Astrocyte (in vitro differentiated cells and primary cell): ENCODE measurements at places on chromosomes 7 and 10.

DNA sequence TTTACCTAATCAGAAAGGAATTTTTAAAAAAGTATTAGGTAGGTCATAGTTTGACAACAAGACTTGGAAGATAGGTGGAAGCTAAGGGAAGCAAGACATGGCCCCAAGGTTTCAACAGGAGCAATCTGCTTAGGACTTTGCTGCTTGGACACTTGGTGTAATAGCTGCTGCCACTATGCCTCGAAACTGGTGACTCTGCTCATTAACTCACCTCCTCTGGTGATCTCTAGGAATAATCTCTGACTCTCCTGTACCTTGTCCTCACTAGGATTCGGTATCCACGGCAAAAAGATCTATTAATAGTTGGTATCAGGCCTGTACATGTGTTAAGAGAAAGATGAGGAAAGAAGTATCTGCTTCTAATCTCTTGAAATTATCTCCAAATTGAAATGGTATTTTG lies 53.1 kb downstream of the PTEN start:
- DNase-seq, result no peak

DNA sequence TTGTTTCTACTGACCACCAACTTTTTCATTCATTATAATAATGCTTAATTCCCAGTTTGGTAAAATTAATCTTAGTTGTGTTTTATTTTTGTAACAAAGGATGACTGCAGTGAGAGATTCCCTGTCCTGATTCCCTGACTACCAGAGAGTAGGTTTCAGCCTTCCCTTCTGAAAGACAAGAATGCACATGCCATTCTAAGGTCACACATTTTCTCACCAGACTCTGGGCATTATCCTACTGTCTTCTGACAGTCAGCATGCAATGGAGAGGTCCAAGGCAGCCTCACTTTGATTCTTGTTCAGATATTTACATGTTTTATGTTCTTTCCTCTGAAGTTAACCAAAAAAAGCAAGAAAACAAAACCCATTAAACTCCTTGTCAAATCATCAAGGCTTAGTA lies 372.7 kb upstream of the CDC14C start:
- DNase-seq, result no peak

- DNase-seq, result no peak
Observed at GRCh38 chr7:118846977-118847376, 622.5 kb downstream of the ANKRD7 start.

DNA sequence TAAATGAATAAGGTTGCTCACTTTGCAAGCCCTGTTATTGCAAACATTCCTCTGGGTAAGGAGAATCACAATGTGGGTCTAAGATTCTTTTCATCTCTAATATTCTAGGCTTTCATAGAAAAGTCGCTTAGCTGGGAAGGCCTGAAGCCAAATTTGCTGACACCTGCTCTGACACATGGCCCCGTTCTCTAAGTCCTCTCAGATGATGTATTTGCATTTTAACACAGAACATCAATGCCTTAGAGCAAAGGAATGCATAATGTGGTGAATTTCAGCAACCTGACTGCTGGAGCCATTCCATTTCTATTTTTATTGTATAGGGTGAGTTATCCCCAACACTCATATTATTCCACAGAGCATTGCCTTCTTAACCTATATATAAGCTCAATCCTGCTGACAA lies 682.1 kb upstream of the NRP1 start:
- peak; percentile 25 for DNase-seq

DNA sequence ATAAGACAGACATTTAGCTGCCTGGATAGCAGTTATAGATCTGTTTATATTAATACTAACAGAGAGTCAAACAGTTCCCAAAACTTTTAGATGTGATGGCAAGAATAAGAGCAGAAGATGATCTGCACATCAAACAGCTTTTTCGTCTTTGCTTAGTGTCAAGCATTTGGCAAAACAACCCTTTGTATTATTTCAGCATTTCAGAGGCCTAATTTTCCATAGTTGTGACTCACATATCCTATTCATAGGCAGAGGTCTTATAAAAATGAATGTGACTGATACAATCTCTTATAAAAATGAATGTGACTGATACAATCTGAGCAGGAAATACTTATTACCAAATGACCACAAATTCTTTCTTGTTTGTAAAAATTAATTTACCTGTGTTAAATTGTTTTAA lies 71.2 kb downstream of the LRRTM3 start:
- no peak for DNase-seq

DNA sequence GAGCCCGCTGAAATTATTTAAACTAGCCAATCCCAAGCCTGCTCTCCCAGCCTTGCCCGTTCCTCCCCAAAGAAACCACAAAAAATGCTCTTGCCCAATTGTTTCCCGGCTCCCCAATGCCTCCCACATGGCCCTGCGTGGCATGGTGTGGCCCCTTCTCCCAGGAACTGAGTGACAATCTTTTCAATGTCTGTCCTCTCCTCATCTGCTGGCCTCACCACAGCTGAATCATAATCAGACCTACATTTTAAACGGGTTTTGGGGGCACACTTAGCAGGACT lies 201.5 kb downstream of the PRPF18 start:
- DNase-seq, result no peak

- DNase-seq, result no peak
Observed at GRCh38 chr7:110061387-110061786, 1029.5 kb upstream of the LRRN3 start.

- DNase-seq, result no peak
Observed at GRCh38 chr7:47427051-47427643, 154.8 kb downstream of the TNS3 start.

DNA sequence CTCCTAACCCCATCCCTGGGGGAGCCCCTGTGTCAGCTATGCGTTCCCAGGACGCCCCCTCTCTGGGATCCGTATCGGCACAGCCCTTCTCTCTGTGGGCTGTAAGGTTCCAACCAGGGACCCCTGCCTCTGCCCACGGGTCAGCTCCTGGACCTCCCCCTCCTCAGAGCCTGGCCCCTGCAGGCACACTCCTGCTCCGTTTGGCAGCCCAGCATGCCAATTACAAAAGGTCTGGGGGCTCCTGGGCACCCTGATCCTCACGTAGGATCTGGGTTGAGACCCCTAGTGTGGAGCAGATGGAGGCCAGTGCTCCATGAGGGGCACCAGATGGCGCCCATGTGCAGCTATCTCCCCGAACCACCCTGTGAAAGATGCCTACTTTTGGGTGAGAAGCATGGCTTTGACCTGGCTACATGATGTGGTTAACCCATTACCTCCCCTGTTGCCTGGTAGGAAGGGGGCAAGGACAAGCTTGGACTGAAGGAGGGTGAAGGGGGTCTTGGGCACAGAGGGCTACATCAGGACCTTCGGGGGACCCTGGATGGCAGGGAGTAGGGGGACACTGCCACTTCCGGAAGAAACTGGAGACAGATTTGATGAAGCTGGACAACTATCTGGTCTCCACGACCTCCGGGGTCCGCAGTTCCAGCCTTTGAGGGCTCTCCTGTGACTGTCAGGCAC lies 9.0 kb downstream of the TACR2 start:
- DNase-seq, result no peak

DNA sequence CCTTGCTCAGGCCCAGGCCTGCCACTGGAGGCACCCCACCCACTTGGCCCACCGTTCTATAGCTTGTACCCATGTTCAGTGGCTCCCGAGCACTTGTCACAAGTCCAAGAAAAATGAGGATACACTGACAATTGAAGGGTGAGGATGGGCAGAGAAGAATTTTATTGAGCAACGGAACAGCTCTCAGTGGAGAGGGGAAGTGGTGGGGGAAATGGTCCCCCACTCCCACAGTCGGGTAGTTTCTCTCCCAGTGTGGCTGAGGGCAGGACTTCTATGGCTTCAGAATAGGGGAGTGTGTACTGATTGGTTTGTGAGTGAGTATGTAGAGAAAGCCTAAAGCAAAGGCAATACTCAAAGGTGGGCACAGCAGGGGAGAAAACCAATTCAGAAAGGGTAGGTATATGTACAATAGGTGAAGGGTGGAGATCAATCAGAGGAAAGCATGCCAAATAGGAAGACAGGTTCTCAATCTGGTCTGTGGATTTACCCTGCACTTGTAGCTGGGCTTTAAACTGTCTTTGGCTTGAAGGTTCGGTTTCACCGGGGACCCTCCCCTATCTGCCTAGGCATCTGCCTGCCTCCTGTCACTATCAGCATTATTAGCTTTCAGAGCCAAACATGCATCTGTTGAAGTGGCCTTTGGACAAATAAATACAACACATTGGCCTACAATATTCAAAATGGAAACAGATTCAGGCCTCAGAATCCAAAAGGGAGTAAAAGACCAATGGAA lies 8.9 kb upstream of the TSPAN13 start:
- DNase-seq, result no peak

GRCh38 chr7:16982640-16983350 lies 101.0 kb upstream of the AGR3 start:
- peak; percentile 40 for DNase-seq

GRCh38 chr7:68176974-68177373 lies 1180.3 kb downstream of the TYW1 start:
- DNase-seq, result peak; percentile 59

DNA sequence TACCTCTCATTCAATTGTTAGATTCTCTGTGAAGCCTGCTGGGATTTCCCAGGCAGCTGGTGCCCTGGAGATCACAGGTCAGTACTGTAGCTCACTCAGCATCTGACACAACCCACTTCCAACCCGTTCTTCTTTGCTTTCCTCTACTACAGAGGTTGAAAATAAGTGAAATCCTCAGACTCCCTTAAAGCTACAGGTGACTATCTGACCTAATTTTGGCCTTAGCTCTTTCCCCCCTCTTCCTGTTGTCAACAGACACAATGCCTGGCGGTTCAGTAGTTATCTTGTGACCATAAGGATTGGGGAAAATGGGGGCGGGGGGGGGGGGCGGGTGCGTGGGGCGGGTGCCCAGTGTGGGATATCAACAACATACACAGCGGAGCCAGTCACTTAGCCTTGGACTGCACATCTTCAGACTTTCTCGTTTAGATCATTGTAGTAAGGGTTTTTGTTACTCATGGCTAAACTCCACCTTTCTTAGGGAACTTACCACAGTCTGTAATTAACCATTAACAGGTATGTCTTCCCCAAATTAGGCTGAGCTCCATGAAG lies 37.8 kb downstream of the MTPN start:
- DNase-seq, result no peak

DNA sequence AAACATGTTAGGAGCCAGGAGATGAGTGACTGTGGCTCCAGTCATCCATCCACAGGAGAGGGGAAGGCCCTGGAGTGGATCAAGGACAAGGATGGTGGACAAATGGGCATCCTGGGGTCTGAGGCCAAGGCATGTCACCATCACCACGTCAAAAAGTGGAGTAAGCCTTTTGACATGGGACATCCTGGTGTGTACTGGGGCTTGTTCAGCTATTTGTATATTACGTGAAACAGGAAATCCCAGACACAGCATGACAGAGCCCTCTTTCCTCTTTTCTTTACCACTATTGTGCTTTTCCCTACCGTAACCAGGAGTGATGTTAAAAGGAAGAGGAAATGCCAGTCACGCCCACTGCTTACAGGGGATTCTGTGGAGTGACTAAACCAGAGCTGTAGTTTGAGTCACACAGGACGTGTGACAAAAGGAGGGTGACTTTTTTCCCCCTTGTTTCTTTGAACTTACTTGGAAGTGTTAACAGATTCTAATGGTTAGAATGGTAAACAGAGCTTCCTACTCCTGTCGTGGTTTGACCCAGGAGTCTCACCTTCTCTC lies 15.4 kb downstream of the ACSL5 start:
- peak; percentile 26 for DNase-seq

DNA sequence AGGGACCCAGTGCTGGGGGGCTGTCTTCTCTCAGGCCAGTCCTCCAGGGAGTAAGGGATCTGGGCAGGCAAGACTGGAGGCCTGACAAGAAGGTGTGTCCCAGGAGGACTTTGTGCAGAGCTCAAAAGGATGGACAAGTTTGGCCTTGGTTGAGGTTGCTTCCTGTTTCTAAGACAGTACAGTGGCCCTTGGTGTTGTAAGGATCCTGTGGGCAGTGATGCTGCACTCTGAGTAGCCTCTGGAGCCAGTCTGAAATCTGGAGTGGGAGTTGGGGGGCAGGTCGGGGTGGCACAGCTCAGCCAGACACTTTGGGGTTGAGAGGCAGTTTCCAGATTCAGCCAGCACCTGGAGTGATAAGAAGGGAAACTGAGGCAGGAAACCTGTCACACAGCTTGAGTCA lies 139.2 kb upstream of the ZMIZ1 start:
- DNase-seq, result no peak

GRCh38 chr10:71432956-71433767 lies 36.4 kb downstream of the CDH23 start:
- DNase-seq, result no peak

GRCh38 chr10:99435986-99436638 lies 5.7 kb upstream of the GOT1 start:
- DNase-seq, result no peak

DNA sequence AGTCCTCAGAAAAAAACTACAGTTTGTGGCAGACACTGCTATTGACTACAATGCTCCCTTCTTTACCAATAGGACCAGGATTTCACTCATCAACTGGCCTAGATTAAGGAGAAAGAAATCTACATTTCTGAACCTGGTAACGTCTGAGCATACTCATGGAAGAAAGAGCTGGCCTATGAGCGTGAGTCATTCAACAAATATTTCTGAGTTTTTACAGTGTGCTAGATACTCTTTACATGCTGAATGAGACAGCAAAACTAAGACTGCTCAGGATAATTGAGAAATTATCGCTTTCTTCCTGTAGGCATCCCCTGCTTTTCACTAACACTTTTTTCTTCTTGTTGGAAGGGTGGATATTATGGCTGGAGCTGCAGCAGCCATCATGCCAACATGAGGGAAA lies 609.7 kb downstream of the TNS3 start:
- peak; percentile 85 for DNase-seq

DNA sequence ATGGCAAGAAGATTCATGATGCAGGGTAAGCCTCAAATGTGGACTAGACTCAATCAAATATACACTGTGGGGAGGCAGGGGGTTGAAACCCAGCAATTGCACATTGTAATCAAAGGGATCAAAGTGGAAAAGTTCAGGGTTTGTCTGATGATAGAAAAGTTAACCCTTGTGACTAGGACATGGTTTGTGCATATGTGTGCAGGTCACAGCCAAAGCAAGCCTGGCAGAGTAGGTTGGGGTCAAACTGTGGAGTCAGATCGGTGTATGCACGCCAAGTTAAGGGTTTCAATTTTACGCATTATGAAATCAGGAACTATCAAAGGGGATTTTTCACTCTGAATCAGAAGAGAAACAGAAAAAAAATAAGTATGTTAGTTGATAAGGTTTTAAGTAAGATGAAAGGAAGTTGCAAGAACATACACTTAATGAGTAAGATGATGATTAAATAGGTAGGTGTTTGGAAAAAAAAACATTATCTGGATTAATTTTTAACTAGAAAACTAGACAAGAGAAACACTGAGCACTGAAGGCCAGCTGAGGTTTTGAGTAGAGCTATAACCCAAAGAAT lies 188.3 kb downstream of the DGKB start:
- no peak for DNase-seq

GRCh38 chr7:159068893-159069448 lies 75.7 kb downstream of the VIPR2 start:
- DNase-seq, result no peak

DNA sequence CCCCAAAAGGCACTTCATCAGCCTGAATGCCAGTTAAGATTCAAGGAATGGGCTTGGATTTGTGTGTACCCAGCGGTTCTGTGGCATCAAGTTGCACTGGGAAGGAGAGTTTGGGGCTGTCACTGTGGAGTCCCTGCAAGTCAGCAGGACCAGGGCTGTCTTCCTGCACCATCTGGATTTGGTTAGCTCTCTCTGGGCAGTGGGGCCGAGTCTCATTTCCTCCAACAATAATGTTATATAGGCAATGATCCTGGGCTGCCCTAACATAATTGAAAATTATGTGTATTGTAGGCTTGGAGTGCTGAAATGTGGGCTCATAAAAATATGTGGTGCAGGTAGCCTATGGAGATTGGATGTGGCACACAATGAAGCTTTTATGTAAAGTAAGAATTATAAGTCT lies 87.2 kb downstream of the TCF7L2 start:
- DNase-seq, result no peak

- no peak for DNase-seq
Observed at GRCh38 chr10:130968511-130968910, 343.0 kb downstream of the TCERG1L start.
